Endothelial cell (in vitro differentiated cells): ENCODE measurements at places on chromosomes 1 and 21. TPM values are rescaled to one million over a fixed set of nuclear protein-coding genes. Genes with fewer than 3 reads are reported as not detected.

GRCh38 chr21:44272284-44272858 is 10.7 kb upstream of the DNMT3L start:
- H3K4me3 ChIP-seq: no peak overlapping the region
- no peak for DNase-seq
- H3K4me1 ChIP-seq: no peaks in the 10 kb centered on the region
- no peaks in the 10 kb centered on the region for H3K27me3 ChIP-seq
- H3K27ac ChIP-seq: no peak overlapping the region

DNA sequence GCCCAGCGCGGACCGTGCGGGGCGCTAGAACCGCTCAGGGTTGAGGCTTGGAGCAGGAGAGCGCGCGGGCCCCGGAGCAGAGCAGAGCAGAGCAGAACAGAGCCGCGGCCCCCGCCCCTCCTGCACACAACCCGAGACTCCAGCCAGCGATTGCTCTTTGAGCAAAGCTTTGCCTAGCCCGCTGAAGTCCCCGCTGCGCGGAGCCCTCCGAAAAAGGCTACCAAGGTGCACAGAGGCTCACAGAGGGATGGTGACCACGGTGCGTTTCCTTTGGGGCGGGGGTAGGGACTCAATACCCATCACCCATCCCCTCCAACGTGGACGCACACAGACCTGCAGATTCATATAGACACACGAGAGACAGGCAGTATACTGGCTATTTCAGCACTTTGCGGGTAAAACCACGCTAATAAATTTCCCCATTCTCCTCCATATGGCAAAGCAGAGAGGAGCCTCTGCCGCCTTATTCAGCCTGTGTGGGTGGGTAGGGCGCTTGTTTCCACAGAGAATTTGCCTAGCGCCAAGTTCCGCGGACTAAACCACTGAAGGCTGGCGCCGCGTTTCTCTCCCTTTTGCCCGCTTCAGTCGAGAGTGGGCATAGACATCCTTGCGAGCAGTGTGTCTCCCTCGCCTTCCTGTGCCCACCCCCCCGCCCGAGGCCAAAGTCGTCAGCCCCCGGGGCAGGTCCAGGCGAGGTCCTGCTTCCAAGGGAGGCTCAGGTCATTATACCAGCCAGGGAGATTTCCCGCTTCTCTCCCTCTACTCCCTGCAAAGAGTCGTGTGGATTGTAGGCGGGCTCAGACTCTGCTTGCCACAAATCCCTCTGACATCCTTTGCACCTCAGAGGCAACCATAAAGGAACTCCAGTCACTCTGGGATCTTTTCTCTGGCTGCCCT is 8.5 kb downstream of the HLX start:
- H3K4me1 ChIP-seq: peaks cover 23% of the 10 kb centered on the region
- peak; percentile 37 for DNase-seq
- no peaks in the 10 kb centered on the region for H3K36me3 ChIP-seq
- H3K27ac ChIP-seq: no peak overlapping the region

- no peak for DNase-seq
- no peak overlapping the region for H3K4me3 ChIP-seq
- peaks cover 2% of the 10 kb centered on the region for H3K27me3 ChIP-seq
- H3K27ac ChIP-seq: no peak overlapping the region
- peaks cover 5% of the 10 kb centered on the region for H3K36me3 ChIP-seq
Measured at GRCh38 chr1:213397638-213398037, 346.6 kb downstream of the RPS6KC1 start.

DNA sequence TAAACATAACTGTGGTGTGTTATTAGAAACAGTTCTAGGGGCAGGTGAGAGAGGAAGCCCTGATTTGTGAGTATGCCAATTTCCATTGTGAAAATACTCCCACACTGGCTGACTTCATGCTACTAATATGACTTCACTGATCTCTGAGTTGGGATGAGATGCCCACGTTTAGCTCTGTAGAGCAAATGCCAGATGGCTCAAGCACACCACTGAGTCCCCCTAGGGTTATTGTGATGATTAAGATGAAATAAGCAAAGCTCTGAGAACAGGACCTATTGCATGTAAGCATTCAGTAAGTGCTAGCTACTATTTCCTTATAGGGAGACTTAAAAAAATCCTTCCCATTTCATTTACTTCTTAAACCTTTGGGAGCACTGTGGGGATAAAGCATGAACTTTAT is 117.6 kb downstream of the CENPF start:
- DNase-seq: no peak
- no peaks in the 10 kb centered on the region for H3K36me3 ChIP-seq
- no peaks in the 10 kb centered on the region for H3K27me3 ChIP-seq
- H3K4me1 ChIP-seq: no peaks in the 10 kb centered on the region
- H3K4me3 ChIP-seq: no peak overlapping the region

DNA sequence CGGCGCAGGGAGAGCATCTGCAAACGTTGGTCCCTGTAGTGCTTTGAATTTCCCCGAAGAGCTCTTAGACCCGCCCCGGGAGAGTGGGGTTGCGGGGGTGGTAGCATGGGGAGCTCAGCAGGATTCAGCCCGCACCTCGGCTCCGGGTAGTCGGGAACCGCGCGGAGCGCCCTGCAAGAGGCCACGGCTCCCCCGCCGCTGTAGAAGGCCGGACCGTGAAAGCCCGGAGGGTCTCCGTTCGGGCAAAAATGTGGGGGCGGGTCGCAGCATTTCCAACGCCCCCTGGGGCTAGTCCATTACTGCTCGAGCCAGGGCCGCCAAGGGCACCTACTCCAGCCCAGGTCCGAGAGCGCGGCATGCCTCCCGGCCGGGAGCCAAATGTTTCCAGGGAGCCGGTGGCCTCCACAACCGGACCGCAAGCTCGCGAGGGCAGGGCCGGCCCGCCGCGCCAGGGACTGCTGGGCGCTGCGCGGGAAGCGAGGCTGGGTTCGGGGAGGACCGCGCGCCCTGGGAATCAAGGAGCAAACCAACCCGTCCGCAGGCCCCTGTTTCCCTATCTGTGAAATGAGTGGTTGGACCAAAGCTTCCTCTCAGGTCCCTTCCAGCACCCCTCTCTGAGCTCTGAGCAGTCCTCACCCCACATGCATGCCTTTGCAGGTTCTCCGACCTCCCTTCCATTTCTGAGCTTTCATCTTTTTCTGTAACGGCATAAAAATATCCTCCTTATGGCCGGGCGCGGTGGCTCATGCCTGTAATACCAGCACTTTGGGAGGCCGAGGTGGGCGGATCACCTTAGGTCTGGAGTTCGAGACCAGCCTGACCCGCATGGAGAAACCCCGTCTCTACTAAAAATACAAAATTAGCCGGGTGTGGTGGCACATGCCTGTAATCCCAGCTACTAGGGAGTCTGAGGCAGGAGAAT is 775 bp upstream of the TMEM63A start:
- peak overlapping the region; percentile 81 for H3K27ac ChIP-seq
- H3K4me1 ChIP-seq: peaks cover 31% of the 10 kb centered on the region
- peak overlapping the region; percentile 88 for H3K4me3 ChIP-seq
- peaks cover 6% of the 10 kb centered on the region for H3K27me3 ChIP-seq

GRCh38 chr21:46561445-46562090 is 43.3 kb downstream of the S100B start:
- peaks cover 9% of the 10 kb centered on the region for H3K27me3 ChIP-seq
- peaks cover 72% of the 10 kb centered on the region for H3K36me3 ChIP-seq
- peaks cover 9% of the 10 kb centered on the region for H3K4me1 ChIP-seq
- no peak overlapping the region for H3K4me3 ChIP-seq

GRCh38 chr1:6534248-6534822 is 20.0 kb downstream of the NOL9 start:
- peaks cover 6% of the 10 kb centered on the region for H3K4me1 ChIP-seq
- no peak for DNase-seq
- H3K27ac ChIP-seq: no peak overlapping the region
- H3K4me3 ChIP-seq: no peak overlapping the region

- H3K4me1 ChIP-seq: peaks cover 56% of the 10 kb centered on the region
- peak overlapping the region; percentile 27 for H3K27ac ChIP-seq
- H3K27me3 ChIP-seq: peaks cover 2% of the 10 kb centered on the region
- no peak overlapping the region for H3K4me3 ChIP-seq
- peaks cover 14% of the 10 kb centered on the region for H3K36me3 ChIP-seq
Measured at GRCh38 chr1:183838221-183838620, 33.3 kb downstream of the RGL1 start.

DNA sequence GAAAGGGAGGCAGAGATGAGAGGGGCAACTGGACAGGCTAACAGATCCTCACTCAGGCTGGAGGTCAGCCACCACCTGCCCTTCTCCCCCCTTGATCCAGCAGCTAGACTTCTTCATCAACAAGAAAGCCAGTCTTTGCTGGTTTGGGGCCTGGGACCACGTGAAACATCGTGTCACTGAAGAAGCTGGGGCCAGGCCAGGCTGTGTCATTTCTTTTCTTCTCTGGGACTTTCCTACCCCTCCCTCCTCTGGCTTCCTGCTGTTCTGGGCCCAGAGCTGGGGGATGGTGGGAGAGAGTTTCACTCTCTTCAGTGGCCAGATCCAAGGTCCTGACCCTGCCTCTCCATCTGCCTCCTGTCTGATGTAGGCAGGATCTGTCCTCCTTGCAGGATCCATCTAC is 18.1 kb upstream of the SLC26A9 start:
- no peak overlapping the region for H3K4me3 ChIP-seq
- H3K27ac ChIP-seq: no peak overlapping the region
- DNase-seq: no peak
- H3K36me3 ChIP-seq: peaks cover 6% of the 10 kb centered on the region
- peaks cover 8% of the 10 kb centered on the region for H3K27me3 ChIP-seq

GRCh38 chr1:115118086-115118485 is 28.8 kb upstream of the TSPAN2 start:
- no peak overlapping the region for H3K27ac ChIP-seq
- DNase-seq: no peak
- H3K4me1 ChIP-seq: no peaks in the 10 kb centered on the region

DNA sequence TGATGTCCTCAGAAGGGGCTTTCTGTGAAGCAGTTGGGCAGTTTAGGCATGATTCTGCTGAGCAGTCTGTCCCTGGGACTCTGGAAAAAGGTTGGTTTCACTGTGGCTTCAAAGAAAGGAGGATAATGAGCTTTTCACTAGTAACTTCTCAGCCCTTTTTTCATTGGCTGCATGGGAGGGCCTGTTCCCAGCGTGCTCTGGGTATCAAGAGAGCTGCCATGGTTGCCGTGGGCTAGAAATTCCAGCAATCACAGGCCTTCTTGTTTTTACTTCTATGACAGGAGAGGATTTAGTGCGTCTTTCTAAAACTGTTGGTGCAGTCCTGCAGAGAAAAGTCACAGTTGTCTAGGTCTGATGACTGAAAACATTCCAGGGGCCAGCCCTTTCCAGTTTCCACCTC is 7.2 kb downstream of the SZRD1 start:
- peaks cover 6% of the 10 kb centered on the region for H3K27me3 ChIP-seq
- H3K4me3 ChIP-seq: no peak overlapping the region
- peak overlapping the region; percentile 36 for H3K27ac ChIP-seq
- no peak for DNase-seq
- H3K36me3 ChIP-seq: peaks cover 6% of the 10 kb centered on the region

DNA sequence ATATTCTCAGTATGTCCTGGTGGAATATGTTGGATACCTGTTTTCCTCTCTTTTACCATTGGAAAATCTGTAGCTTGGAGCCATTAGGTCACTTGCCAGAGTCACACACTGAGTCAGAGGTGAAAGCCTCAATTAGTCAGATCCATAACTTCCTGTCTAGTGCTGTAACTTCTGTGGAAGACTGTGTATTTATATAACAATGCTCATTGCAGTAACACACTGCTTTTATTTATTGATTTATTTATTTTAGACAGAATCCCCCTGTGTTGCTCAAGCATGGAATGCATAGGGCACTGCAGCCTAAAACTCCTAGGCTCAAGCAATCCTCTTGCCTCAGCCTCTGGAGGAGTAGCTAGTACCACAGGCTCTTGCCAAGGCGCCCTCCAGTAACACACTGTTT is 1.3 kb upstream of the DOCK7 start:
- H3K27me3 ChIP-seq: peaks cover 7% of the 10 kb centered on the region
- peaks cover 18% of the 10 kb centered on the region for H3K4me1 ChIP-seq
- no peaks in the 10 kb centered on the region for H3K36me3 ChIP-seq

- peaks cover 5% of the 10 kb centered on the region for H3K27me3 ChIP-seq
- peak; percentile 94 for DNase-seq
- H3K27ac ChIP-seq: peak overlapping the region; percentile 69
Measured at GRCh38 chr1:234499119-234499942, 20.4 kb upstream of the TARBP1 start.

DNA sequence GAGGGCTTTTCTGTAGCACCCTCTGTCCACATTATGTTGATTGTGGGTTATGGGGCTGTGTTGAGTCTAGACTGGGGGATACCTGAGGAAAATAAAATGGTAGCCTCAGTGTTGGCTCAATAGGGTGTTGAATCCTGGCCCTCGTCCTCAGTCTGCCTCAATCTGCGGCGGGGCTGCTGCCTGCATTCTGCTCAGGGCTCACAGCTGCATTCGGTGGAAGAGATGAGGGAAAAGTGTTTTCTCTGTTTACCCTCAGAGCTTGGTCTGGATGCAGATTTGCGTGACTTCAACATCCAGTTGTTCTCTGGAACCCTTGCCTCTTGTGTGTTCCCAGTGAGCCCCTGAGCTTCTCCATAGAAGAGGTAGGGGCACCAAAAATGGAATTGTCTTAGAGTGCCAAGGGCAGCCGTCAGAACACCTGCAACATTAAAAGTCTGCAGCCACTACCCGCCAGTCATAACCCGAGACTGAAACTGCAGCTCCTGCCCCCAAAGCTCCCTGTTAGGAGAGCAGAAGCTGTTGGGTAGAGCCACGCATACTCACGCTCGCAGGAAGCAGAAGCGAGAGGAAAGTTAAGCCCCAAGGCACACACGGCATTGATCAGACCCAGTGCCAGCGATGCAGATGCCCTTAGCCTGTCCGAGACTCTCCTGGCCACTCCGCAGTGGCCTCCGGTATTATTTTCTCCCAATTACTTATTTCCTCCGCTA is 215.3 kb upstream of the C1orf174 start:
- peaks cover 3% of the 10 kb centered on the region for H3K27me3 ChIP-seq
- no peak overlapping the region for H3K4me3 ChIP-seq
- peaks cover 6% of the 10 kb centered on the region for H3K36me3 ChIP-seq
- DNase-seq: no peak
- H3K4me1 ChIP-seq: no peaks in the 10 kb centered on the region

DNA sequence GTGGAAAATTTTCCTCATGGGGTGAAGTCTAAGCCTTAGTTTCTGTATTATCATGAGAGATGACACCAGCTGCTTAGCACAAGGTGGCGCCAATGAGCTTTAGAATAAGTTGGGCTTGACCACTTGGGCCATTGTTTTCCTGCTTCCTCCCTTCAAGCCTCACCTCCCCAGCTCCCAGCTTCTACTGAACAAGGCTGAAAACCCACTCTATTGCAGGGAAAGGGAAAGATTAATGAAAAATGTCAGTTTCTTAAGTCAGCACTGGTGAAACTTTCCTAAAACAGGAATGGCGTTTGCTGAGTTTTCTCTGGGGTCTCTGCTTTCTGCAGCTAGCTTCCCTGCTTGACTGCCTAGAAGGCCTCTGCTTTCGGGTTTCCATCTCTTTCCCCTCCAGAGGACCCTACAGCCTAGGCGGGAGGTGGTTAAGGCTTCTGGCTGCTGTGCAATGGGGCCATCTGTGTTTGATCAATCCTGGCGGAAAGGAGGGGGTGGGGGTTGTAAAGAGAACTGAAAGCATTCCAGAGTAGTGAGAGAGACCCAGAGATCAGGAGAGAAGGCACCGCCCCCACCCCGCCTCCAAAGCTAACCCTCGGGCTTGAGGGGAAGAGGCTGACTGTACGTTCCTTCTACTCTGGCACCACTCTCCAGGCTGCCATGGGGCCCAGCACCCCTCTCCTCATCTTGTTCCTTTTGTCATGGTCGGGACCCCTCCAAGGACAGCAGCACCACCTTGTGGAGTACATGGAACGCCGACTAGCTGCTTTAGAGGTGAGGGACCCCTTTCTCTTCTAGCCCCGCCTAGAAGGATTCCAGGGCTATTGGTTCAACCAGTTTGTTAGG is at the start of gene OLFML3:
Gene OLFML3 (plus strand): TSS at position 612 of the 840 bp plus-strand sequence. CDS start 43 bp downstream, at position 655.
- H3K27me3 ChIP-seq: peaks cover 10% of the 10 kb centered on the region
- peaks cover 82% of the 10 kb centered on the region for H3K4me1 ChIP-seq
- peak; percentile 86 for DNase-seq
- peaks cover 30% of the 10 kb centered on the region for H3K36me3 ChIP-seq

Gene TNNT2
- total RNA-seq: 3.3 TPM

Gene VSIG8
- total RNA-seq: not detected

Gene AUNIP
- 3.3 TPM for total RNA-seq

Gene ZBTB7B
- total RNA-seq: 23.3 TPM

Gene TINAGL1
- total RNA-seq: 4.5 TPM
